Activated T-cell treated with anti-CD3 and anti-CD28 coated beads, Interleukin-2, amount 50 U/mL, for 72 hours (primary cell): ENCODE measurements at places on chromosomes 13 and 19. TPM values are rescaled to one million over a fixed set of nuclear protein-coding genes. Genes with fewer than 3 reads are reported as not detected.

DNA sequence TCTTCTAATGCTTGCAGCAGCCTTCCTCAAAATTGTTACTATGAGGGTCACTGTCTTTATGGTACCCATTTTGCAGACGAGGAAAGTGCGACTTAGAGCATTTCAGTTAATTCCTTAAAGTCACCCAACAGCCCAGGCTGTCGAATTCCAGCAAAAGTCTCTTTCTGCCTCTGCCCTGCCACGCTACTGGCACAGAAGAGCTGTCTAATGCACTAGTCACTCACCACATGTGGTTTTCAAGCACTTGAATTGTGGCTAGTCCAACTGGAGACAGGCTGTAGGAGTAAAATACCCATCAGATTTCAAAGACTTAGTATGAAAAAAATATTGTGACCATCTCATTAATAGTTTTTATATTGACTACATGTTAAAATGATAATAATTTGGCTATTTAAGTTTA is 1.7 kb downstream of the FPR1 start:
- no peak for DNase-seq

DNA sequence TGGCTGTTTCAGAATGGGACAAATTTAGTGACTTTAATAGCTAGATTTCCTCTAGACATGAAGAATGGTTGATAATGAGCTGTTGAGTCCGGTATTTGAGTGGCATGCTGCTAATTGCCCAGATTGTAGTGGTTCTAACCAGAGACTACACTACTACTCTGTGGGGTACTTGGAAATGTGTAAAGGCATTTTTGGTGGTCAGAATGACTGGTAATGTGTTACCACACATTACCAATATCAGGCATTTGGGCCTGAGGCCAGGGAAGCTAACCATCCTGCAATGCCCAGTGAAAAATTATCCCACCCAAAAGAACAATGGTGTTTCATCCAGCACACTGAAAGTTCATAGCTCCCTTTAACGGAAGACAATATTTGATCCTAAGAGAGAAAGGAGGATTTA is 17.5 kb upstream of the N4BP2L1 start:
- no peak for DNase-seq

DNA sequence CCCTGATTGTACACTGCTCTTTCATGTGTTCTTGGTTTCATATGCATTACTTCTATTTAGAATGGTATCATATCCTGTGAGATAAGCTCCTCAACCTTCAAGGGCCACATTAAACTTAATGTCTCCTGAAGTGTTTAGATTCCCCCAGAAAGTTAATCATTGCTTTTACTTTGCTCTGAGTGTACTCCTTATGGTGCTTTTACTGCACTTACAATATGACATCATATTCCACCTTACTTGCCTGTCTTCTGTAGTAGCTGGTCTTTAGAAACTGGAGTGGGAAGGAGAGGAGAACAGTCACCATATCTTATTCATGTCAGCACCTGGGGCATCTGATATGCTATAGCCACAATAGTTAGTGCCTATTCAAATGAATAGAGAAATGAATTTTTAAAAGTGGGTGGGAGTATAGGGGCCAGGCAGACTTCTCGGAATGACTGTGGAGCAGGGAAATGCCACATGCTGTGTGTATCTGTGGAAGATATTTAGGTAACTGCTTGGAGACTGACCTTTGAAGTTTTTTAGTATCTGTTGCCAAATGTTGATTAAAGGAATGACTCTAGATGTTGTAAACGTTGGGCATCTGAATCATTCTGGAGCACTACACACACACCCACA is 40.2 kb downstream of the SLAIN1 start:
- DNase-seq: peak; percentile 31

- no peak for DNase-seq
Measured at GRCh38 chr13:112073245-112074138, 6.5 kb downstream of the SOX1 start.

GRCh38 chr13:36518707-36519106 is 86.4 kb downstream of the CCNA1 start:
- no peak for DNase-seq

GRCh38 chr13:22903925-22904324 is 276.9 kb upstream of the SGCG start:
- DNase-seq: no peak

Gene RXFP2
- total RNA-seq: not detected

Gene ZNF132
- total RNA-seq: 3.5 TPM

Gene EDDM13
- total RNA-seq: not detected

DNA sequence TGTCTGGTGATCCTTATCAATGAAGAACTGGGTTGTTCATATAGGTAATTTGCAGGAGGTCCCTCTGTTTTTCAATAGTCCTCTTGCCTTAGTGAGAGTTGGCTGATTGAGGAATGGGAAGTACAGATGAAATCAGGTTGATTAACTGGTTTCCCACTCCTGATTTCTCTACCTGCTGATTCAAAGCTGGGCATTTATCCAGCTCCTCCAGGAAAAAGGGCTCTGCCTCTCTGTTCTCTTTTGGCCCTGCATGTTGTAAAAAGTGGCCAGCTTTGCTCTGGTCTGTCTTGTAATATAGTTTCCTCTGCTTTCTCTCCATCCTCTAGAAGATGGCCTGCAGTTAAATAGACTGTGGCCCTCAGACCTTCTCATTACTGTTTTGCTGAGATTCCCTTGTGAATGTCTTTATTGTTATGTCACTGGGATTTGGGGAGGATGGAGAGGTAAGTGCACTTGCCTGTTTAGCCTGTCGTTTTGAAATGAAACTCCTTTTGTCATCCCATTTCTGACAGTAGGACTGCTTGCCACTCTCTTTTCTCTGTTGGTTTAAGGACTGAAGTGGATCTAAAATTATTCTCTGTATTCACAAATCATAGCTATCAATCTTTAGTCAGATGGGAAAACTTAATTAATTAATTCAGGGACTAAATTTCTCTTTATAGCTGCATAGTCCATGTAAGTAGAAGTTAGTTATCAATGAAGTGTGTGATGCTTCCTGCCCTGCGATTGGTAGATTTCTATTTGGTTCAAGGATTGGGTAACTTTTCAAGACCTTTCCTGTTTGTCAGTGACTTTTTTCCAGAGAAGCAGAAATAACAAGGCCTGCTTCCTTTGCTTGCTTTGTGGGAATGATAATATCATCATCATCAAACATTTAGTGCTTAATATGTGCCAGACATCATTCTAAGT is 28.5 kb downstream of the GARRE1 start:
- no peak for DNase-seq

DNA sequence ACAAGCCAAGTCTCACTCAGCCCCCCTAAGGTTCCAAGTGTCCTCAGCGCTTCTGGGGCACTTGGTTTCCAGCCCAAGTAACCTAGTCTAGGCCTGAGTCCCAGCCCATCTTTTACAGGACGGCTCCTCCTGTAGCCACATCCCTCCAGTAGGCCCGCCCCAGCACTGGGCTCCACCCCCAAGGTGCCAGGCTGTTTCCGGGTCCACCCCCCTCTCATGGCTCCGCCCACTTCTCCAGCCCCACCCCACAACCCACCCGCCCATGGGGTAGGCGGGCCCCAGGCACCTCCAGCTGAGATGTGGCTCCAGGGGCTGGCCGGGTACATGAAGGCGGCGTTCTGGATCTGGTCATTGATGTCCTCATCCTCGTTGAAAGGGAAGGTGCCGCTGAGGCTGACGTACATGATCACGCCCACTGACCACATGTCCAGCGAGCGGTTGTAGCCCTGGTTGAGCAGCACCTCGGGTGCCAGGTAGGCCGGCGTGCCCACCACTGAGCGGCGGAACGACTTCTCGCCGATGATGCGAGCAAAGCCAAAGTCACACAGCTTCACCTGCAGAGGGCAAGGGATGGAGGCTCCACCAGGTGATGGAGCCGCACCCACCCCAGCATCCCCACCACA is 17.2 kb upstream of the DACT3 start:
- peak; percentile 68 for DNase-seq

DNA sequence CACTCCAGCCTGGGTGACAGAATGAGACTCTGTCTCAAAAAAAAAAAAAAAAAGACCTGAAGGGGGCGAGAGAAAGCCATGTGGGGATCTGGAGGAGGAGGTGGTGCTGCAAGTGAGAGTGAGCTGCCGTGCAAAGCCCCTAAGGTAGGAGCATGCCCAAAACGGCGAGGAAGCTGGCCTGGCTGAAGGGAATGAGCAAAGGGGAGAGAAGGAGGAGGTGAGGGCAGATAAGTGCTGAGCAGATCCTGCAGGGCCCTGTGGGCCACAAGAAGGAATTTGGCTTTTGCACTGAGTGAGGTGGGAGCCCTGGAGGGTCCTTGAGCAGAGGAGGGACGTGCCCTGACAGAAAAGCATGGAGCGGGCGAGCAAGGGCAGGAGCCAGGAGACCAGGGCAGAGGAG is 19.4 kb upstream of the ADGRE5 start:
- DNase-seq: no peak

- DNase-seq: no peak
Measured at GRCh38 chr13:25923217-25924085, 128.4 kb downstream of the SHISA2 start.

GRCh38 chr19:19459707-19460251 is 54.3 kb downstream of the GATAD2A start:
- peak; percentile 70 for DNase-seq

GRCh38 chr13:45928843-45929242 is 77.3 kb upstream of the SIAH3 start:
- DNase-seq: no peak

Gene KLF2
- total RNA-seq: 0.36 TPM

- no peak for DNase-seq
Measured at GRCh38 chr19:31938675-31939074, 406.7 kb upstream of the ZNF507 start.
